Activated naive CD8-positive, alpha-beta T cell treated with anti-CD3 and anti-CD28 coated beads, Interleukin-2, amount 10 ng/mL, durations not matched to agents 7 days and 5 days (primary cell): ENCODE measurements at places on chromosomes 3 and 15. TPM values are rescaled to one million over a fixed set of nuclear protein-coding genes. Genes with fewer than 3 reads are reported as not detected.

GRCh38 chr3:136885357-136886213 lies 23.6 kb downstream of the NCK1 start:
- no peak for DNase-seq

The SEC22A gene
- total RNA-seq, result 21.4 TPM

The DPPA2 gene
- not detected for total RNA-seq

The EBLN2 gene
- 6.2 TPM for total RNA-seq

GRCh38 chr3:152097120-152097519 lies 171.6 kb upstream of the MBNL1 start:
- no peak for DNase-seq

DNA sequence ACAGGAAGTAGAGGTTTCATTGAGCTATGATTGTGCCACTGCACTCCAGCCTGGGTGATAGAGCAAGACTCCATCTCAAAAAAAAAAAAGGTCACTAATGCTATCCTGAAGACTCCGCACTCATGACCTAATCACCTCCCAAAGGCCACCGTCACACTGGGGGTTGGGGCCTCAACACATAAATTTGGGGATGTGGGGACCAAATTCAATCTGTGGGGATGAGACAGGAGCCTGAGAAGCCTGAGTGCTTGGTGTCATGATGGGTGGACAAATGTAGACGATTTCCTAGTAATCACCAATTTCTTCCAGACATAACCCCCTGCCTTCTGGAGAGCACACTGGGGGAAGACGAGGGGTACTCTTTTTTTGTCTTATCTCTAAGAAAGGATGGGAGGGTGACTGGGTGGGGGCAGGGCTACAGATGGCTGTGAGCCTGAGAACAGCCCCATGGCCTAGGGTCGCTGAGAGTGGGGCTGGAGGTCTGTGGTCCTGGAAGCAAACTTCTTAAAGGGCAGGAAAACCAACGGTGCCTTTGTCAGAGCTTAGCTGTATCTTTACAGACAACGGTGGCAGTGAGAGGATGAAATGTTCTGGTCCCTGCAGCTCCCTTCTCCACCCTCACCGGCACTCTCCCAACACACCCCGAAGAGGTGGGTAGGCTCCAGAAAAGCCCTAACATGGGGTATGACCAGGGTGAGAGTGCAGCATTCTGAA lies 16.6 kb upstream of the KLF13 start:
- DNase-seq, result no peak

The ZBED2 gene
- 1.9 TPM for total RNA-seq
